ENCODE measurements at places on chromosomes 16 and 17.

DNA sequence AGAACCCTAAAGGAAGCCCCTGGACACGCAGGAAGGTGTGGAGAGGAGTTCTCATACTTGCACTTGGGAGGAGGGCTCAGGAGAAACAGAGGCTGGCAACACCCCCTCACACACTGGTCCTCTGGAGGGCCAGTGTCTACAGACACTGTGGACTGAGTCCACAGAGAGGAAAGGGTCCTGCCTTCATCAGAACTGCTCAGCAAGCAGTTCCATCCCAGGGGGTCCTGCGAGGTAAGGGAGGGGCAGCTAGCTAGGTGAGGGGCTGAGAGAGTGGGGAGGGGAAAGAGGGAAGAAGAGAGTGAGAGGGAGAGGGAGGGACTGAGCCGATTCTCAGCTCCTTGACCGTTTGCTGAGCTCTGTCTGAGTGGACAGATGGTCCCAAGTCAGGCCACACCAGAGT lies 17.7 kb upstream of the MEOX1 start:
- DNase-seq = no peak

DNA sequence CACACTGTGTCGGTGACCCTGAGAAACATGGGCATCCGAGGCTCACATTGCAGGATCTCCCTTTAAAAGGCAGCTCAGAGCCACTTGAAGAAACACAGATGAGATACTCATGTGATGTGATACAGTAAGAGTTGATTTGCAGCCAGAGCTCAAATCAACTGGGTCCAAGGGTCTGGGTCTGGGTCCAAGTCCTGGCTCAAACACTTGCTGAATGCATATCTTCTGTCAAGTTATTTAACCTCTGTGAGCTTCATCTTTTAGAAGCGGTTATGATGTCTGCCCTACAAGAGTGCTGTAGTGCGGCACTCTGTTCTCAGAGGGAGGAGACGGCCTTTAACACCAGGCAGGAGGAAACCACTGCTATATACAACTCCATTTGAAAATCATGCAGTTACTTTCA lies 6.4 kb downstream of the KRT38 start:
- no peak for DNase-seq

GRCh38 chr17:4500191-4500571 lies 1.5 kb downstream of the SPNS2 start:
- no peak for DNase-seq

- DNase-seq = no peak
Observed at GRCh38 chr16:84141143-84141670, 3.8 kb downstream of the HSDL1 start.

GRCh38 chr16:57536306-57537193 lies at the start of gene CCDC102A:
Gene CCDC102A, minus strand, starts transcription at chr16:57536571. Its CDS starts 7,394 bp downstream, at chr16:57529177.
- no peak for DNase-seq

- no peak for DNase-seq
Observed at GRCh38 chr16:21274172-21274726, 3.8 kb downstream of the CRYM start.

GRCh38 chr17:46722662-46723285 lies 95.7 kb downstream of the WNT3 start:
- no peak for DNase-seq

DNA sequence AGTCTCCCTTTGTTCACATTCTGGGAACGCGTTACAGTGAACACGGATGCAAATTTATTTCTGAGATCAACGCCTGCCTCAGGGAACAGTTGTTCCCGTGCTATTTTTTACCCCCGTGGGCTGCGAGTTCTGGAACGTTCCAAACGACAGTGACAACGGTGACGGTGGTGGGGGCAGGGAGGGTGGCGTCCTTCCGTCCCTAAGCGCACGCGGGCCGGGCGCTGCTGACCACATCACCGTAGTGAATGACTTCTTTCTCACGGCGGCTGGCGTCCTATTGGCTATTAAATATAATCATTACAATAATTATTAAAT lies 45.1 kb upstream of the SSTR5 start:
- DNase-seq = no peak

DNA sequence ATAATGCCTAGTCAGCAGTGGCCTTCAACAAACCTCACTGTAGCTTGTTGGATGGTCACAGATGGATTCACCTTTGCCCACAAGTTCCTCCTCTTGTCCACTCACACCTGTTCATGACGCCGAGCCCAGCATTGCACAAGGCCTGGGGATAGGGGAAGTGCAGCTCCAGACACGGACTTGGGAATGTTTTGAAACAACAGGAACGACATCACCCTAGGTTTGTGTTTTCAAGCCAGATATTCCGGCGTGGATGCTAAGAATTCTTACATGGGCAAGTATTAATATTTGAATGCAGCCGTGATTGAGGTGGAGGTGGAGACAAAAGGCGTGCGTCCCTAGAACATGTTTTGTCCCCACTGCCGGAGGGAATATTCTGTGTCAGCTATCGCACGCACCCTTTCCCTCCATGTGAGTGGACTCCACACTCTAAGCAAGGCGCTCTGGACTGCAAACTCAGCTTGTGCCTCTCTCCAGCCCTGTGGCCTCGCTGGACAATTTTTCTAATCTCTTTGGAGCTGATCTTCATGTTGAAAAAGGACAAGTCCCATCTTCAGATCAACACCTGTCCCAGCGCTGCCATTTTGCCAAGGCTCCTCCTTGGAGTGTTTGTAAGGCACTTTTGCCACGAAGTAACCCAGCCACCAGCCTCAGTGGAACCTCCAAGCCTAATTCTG lies 2.0 kb upstream of the BANP start:
- DNase-seq = no peak

DNA sequence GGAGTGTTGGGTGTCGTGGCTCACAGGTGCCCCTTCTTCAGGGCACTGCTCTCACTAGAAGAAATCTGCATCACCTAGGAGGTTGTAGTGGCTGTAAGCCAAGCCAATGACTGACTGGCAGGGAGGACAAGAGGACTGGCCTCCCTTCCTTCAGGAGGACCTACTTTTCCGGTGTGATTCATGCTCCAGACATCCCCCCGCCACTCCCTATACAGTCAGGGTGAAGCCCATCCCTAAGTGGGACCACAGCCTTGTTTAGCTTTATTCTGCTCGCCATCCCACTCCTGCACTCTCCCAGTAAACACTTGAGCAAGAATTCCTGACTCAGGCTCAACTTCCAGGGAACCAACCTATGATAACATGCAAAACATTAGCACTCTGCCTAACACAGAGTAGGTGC lies 67.0 kb downstream of the PLCG2 start:
- DNase-seq = no peak

- no peak for DNase-seq
Observed at GRCh38 chr17:48187872-48188608, 80.5 kb downstream of the SNX11 start.

DNA sequence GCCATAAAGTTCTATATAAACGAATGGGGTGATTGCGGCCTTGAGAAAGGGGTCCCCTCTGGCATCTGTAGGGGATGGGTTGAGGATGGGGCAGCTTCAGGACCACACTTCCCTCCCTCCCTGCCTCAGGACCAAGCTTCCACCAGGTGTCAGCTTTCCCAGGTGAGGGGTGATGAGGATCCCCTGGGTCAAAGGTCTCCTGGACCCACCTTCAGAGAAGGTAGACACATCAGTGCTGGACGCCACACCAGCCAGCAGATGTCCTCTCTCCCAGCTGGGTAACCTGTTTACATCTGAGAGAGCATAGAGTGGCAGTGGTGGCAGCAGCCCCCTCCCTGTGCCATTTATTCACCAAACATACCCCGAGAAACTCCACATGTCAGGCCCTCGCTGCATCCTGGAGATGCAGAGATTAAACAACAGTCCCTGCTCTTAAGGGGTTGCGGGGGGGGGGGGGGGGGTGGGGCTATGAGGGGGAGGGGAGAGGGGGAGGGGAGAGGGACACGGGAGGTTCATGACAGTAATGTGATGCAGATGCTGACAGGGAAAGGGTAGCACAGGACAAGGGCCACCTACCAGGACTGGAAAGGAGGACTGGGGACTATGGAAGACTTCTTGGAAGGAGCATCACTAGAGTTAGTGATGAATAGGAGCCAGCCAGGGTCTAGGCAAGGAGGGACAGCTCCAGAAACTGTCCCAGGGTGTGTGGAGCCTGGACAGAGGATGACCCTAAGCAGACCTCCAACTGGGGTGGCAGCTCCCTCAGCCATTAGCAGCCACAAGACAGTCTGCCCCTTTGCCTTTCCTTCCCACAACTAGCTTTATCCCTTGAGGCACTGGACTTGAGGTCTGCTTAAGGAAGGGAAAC lies 5.0 kb downstream of the PROCA1 start:
- DNase-seq = no peak

GRCh38 chr16:85569039-85569614 lies 44.0 kb upstream of the GSE1 start:
- no peak for DNase-seq

- DNase-seq = no peak
Observed at GRCh38 chr17:47352848-47353247, 29.1 kb downstream of the EFCAB13 start.

- DNase-seq = no peak
Observed at GRCh38 chr17:54736573-54736972, 164.1 kb upstream of the TOM1L1 start.

DNA sequence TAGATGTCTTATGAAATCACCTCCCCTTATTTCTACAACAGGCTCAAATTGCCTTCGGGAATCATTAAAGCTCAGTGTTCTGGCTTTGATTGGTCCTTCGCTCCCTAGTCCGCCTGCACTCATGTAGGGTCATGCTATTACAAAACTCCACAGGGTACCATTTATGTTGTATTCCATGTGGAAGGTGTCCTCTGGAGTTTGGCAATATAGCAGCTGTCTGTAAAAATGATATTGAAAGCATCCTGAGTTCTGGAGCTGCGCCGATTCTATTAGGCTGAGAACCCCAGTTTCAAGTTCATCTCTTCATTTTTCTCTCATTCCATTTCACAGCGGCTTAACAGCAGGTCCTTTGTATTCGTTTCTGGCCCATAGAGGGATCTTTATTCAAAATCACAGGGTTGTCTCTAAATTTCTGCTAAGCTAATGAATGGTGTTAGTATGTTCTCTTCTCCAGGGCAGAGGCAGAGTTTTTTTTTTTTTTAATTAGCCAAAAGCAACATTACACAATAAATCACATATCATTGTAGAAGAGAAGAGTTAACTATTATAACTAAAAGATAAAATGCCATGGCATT lies 71.9 kb upstream of the TEKT1 start:
- DNase-seq = no peak

GRCh38 chr16:72848028-72848400 lies 199.9 kb downstream of the ZFHX3 start:
- DNase-seq = no peak

- DNase-seq = no peak
Observed at GRCh38 chr17:21511363-21512195, 135.4 kb downstream of the KCNJ12 start.

- no peak for DNase-seq
Observed at GRCh38 chr17:80389011-80389995, 25.7 kb upstream of the ENDOV start.

GRCh38 chr17:6548578-6549330 lies 7.6 kb downstream of the PITPNM3 start:
- DNase-seq = no peak

DNA sequence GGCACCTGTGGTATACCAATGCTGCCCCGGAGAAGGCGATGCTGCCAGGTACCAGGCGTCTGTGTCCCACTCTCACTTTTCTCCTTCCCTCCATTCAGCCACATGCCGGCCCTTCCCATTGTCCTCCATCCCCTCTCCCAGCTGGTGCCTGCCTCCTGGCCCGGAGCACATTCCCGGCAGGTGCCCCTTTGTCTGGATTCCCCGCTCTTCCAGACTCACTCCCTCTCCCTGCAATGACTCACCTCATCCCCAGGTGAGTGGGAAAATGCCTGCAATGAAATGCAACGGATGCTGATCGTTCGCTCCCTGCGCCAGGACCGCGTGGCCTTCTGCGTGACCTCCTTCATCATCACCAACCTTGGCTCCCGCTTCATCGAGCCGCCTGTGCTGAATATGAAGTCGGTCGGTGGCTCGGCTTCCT lies 10.4 kb upstream of the KDM6B start:
- DNase-seq = no peak

DNA sequence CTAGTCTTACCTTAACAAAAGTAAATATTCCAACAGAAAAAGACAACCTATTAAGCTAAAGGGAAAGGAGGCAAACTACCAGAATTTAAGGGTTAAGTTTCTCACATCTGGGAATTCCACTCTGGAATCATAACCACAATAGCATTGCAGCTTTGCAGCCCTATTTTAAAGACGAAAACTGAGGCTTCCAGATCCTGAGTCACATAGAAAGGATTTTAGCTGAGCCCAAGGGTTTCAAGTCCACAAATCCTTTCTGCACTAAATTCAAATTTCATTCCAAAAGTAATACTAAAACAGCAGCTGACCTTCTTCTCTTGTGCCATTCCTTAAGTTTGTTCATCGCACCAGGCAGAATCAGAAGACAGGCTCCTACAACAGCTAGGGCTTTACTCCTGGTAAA lies 17.8 kb downstream of the XYLT1 start:
- DNase-seq = no peak

DNA sequence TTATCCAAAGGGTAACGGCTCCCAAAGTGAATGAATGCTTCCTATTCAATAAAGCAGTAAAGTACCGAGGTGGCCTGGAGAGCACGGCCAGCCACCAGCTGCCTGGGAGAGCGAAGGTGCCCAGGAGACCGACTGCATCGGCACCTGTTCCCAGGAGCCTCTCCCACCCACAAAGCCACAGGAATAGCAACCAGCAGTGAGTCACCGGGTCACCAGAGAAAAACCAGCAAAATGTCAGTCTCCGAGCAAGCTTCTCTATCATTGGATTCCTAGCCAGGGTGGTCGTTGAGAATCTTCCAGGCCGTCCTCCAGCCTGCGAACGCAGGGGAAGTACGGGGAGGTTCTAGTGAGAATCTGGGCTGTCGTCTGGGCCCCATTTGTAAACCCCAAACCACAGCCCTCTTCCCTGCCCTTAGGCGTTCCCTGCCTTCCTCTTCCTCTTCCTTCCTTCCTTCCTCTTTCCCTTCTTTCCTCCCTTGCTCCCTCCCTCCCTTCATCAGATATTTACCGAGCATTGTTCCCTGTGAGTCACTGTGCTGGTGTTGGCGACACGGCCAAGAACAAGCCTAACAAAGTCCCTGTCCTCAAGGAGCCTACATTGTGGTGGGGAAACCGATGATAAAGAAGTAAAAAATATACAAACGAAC lies 114.6 kb downstream of the SLC39A11 start:
- no peak for DNase-seq

DNA sequence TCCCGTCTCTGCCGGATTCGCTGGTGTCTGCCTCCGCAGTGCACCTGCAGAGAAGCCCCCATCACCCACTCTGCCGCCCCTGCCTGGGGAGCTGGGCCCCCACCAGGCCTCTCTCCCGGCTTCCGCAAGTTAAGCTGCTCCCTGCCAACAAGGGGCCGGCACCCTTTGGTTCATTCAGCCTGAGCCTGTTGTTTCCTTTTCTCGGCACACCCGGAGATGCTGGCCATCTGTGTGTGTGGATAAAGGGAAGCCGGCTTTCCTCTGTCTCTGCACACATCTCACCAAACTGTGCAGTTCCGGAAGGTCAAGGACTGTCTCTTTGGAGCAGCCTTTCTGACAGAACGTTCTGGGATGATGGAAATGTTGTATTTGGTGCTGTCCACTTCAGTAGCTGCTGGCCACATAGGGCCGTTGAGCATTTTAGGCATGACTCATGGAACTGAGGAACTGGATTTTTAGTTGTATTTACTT lies 6.8 kb downstream of the MAPK8IP3 start:
- DNase-seq = no peak
